ENCODE measurements at places on chromosomes 11 and 22.
A peak's percentile ranks its signal among the peaks of the same experiment; 100 is the strongest.

DNA sequence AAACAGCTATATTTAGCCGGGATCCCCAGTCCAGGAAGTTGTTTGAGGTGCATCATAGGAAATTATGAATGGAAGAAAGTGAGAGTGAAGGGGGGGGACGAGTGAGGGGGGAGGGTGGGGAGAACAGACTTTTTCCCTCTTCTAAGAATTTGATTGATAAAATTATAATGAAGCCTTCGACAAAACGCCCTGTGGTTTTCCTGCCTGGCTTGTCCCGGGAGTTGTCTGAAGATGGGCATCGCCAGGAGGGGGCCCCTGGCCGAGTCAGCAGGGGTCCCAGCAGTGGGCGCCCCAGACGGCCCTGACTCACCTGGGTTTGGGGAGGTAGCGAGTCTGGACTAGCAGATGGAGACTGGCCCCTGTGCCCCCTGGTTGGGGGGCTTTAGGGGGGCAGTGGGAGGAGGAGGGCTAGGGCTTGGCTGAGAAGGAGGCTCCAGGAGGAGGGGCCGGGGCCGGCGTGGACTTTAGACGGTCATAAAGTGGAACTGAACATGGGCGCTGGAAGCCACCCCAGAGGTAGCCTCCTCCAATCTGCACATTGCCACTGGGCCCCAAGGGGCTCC, 336 bp upstream of the LIF start:
- DNase-seq, result no peak

GRCh38 chr11:1767399-1768140, 3.8 kb upstream of the CTSD start:
- no peak for DNase-seq

GRCh38 chr11:40227730-40228129, 1231.7 kb downstream of the LRRC4C start:
- no peak for DNase-seq

GRCh38 chr11:20029193-20029592, 131.1 kb downstream of the DBX1 start:
- DNase-seq, result no peak

DNA sequence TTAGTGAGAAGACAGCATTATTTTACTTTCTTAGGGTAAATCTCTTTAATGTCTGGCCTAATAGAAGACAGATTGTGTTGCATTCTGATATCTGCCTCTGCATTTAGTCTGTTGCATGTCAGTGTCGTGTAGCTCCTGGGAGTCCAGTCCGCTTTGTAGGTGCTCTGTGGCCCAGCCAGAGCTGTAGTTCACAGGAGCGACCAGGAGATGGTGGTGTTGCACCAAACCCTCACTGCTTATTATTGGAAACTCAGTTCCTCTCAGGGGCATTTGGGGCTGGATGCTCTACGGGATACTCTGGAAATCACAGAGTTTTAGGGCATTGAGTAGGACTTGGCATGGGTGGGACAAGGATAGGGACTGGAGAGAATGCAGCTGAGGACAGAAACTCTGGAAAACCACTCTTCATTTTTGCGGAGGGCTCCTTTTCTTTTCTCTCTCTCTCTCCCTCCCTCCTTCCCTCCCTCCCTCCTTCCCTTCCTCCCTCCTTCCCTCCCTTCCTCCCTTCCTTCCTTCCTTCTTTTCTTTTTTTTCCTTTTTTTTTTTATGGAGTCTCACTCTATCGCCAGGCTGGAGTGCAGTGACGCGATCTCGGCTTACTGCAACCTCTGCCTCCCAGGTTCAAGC, 21.7 kb downstream of the MIAT start:
- peak; percentile 53 for DNase-seq

DNA sequence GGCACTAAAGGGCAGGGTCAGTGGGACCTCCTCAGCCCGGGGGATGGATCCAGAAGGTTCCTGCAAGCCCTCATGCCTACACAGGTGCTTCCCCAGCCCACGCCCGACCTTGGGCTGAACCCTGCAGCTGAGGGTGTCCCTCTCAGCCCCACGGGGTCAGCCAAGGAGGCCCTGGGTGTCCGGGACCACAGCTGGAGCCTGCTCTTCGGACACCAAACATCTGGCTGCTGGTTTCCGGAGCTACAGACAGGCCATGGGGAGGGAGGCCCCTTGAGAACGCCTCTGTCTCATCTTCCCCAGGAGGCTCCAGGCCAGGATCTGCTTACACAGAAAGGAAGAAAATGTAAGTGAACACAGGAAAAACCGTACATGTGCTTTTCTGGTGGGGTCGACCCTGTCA, 355.7 kb downstream of the MN1 start:
- no peak for DNase-seq

- DNase-seq, result no peak
Measured at GRCh38 chr11:57330029-57330428, 5.3 kb upstream of the TNKS1BP1 start.

GRCh38 chr11:62000539-62001446, 33.4 kb upstream of the FTH1 start:
- DNase-seq, result no peak

DNA sequence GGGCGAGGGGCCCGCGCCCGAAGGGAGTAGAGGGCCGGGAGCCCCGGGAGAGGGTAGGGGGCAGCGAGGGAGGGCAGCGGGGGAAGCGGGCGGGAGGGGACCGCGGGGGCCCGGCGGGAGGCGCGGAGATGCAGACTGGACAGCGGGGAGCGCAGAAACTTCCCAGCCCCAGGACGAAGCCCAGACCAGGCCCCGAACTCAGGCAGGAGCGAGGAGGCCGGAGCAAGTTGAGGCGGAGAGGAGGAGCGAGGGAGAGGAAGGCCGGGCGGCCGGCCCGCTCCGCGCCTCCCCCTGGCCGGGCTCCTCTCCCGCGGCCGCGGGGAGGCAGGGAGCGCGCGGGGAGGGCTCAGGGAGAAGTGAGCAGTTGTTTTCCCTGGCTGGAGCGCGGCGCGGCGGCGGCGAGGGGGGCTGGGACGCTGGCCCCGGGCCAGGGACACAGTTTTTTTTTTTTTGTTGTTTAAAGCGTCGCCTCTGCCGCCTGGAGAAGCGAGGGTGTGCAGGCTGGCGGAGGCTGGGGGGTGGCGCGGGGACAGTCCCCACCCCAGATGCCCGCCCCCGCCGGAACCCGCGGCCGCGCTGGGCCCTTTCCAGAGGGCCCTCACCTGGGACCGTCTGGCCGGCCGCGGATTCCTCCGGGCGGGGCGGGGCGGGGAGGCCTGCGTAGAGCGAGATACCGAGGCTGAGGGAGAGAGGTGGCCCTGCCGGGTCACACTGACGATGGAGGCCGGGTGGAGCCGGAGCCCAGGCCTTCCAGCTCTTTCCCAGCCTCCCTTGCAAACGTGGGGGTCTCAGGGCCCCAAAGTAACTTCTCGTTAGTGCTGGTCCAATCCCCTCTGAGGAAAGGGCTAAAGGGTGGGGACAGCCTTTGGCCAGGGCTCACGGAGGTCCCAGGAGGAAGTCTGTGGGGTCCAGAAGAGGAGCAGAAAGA, at the start of gene LTBP3:
Gene LTBP3, minus strand, starts transcription at position 358 of the 928 bp plus-strand sequence. CDS start 400 bp downstream, outside the sequence.
- DNase-seq, result no peak

- no peak for DNase-seq
Measured at GRCh38 chr11:95055283-95055897, 6.2 kb downstream of the KDM4F start.

DNA sequence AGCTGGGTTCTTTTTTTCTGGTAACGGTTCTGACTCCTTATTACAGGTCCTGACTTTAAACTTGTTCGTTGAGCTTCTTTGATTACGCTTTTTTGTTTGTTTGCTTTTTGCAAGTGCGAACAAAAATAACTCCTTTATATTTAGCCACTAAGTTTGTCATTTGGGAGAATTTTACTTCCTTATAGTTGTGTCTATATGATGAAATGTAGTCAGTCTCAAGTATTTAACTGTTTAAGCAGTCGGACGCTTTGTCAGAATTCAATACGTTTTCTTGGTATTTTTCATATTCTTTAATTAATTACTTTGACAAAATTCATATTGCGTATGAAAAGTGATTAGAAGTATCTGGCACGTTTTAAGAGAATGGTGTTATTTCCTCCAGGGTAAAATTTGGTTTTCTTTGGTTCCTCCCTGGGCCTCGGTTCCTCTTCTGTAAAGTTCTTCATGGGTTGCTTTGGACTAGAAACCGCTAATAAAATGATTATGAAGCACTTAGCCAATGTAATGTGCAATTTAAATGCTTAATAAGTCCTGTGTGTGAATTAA, 1.3 kb downstream of the CBL start:
- DNase-seq, result no peak

DNA sequence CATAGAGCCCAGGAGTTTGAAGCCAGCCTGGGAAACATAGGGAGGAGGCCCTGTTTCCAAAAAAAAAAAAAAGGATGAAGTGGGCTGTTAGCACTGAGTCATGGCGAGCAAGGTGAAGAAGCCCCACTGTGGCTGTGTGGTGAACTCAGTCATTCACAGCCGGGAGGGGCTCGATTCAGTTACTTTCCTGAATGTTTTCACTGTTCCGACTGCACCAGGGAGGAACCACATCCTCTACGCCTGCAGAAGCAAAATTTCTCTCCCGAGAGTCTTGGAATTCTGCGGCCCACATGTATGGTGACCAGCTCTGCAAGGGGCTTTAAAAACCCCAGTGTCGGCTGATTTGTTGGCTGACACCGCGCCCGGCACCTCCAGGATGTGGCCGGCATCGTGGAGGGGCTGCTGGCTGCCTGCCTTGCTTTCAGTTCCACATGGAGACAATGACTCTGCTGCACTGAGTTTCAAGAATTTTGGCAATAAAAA, 27.8 kb upstream of the GRAMD4 start:
- DNase-seq, result no peak

GRCh38 chr11:120219232-120219937, 8.6 kb downstream of the OAF start:
- no peak for DNase-seq

DNA sequence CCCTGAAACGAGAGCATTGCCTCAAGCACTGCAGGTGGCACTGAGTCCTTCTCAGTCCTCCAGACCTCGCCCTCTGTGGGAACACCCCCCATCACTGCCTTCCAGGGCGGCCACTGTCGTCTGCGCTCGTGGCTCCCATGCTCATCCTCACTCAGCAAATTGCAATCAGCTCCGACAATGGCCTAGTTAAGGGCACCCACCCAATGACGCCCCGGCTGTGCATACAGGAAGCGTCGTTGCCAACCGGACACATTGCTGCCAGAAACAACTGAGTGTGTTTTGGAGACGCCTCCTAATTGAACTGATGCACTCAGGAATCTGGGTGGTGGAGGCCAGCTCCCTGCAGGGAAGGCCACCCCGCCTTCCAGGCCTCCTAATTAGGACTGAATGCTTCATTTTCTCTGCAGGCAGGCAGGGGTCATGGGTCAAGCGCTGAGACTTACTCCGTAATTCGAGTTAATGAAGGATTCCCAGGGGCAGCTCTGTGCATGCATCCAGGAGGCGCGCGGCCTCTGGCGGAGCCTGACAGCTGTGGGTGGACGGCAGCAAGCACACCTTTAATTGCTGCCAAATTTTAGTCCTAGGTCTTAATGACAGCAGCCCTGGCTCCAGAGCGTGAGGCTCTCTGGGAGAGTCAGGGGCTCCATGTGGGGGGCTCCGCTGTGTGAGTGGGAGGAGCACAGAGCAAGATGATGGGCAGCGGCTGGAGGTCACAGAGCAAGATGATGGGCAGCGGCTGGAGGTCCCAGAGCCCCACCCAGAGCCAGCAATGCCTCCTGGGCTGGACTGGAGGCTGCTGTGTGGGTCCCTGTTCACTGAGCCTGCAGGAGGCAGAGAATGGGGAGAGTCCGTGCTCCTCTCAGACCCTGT, 199.0 kb downstream of the BRD1 start:
- DNase-seq, result no peak

DNA sequence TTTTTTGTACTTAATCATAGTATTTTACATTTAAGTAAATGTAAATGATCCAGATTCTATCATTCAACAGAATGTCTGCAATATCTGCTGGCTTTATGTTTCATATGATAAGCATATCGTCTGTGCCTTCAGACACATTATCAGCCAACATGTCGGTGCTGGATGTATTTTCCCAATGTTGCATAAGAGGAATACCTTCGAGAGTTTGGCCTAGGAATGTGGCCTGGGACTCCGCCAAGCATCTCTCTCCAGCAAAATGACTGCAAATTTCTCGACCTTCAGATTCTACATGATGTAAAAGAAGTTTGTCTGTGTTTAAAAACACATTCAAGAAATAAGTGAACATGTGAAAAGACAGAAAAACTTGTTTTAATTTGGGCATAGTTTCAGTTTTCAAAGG, 6.9 kb downstream of the BDNF start:
- no peak for DNase-seq

GRCh38 chr11:123681030-123681429, 26.6 kb upstream of the SCN3B start:
- no peak for DNase-seq

- no peak for DNase-seq
Measured at GRCh38 chr11:115869780-115870431, 365.7 kb upstream of the CADM1 start.

DNA sequence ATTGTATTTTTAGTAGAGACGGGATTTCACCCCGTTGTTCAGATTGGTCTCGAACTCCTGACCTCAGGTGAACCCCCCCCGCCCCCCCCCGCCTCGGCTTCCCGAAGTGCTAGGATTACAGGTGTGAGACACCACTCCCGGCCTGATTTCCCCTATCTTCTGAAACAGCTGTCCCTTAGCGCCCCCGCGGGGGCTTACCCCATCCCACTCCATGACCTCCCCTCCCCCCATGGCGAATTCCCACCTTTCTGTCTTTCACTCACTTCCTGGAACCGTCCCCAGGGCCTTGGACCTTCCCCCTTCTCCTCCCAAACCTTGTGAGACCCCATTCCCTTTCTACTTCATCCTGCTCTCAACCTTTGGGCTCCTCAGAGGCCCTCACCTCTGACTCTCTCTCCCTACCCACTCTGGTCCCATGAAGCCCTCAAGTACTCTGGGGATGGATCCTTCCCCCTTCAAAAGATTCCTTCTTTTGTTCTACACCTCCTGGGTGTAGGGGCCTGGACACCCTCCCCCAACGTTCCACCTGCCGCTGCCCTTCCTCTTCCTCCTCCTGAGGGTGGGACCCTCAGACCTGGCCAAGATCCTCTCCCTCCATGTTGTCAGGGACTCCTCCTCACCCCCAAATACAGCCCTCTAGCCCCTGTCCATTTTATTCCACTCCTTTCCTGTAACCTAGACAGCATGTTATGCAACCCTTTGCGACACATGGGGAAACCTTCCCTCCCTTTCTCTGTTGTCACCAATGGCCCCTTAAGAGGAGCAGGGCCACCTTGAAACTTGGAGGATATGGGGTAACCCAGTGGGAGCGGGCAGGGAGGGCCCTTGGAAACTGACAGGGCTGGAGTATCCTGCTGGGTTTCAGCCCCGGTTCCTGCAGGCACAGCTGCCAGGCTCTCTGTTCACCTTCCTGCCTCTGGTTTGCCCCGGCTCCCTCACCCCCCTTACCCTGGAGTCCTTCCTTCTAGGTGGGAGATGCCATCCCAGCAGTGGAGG, 1.1 kb downstream of the PRDX5 start:
- no peak for DNase-seq

- DNase-seq, result no peak
Measured at GRCh38 chr11:68735646-68736045, 15.7 kb downstream of the TESMIN start.

GRCh38 chr22:17138513-17138912, 17.4 kb upstream of the TMEM121B start:
- DNase-seq, result no peak

GRCh38 chr11:66055021-66055420, 2.9 kb downstream of the SF3B2 start:
- no peak for DNase-seq

Data from HCT116 (cell line).